ENCODE measurements at places on chromosomes 3 and 15.

DNA sequence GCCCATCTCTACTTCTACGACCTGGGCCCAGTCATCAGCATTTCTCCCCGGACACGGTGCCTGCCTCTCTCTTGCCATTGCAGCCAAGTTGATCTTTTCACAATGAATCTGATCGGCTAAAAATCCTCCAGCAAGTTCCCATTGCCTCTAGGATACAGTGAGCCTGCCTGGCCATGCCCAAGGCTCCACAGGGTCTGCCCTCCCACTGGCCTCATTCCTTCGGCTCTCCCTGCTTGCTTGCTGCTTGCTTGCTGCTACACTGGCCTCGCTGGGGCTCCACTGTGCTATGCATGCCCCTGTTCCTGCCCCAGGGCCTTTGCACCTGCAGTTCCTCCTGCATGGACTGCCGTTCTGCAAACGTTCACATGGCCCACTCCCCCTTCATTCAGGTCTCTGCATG, 2.0 kb downstream of the ABTB1 start:
- no peak for DNase-seq

GRCh38 chr15:51672155-51672687, 9.1 kb upstream of the SCG3 start:
- DNase-seq = no peak

- no peak for DNase-seq
These were observed 618.1 kb downstream of the PYDC2 start for GRCh38 chr3:192079098-192079497.

DNA sequence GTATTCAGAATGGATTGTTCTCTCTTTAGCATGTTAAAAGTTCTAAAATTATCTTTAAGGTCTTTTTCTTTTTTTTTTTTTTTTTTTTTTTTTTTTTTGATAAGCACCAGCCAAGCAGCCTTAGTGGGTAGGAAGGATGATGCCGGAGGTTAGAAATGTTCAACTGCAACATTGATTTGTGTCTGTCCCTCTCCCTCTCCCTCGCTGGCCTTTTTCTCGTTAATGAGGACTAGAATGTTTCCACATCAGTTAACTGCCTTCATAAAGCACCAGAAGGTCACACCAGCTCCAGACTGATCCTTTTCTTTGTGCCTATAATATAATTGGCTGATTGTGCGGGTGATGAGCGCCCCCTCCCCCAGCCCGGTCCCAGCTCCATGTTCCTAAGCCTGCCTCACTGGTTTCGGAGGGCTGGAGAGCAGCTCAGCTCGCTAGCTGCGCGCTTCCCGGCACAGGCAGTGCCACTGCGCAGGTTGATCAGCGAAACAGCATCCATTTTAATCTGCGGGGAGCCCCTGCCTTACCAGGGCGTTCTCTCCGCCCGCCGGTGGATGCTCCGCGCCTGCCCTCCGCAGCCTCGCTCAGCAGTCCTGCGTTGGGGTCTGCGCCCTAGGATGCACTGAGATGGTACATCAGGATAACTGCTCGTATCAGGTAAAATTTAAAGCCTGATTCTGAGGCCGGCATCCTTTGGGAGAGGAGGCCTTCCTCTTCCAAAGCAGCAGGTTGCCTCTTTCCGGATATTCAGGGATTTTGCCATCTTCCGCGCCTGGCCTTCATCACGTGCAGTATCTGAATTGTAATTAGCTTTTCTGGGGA, 148.9 kb upstream of the IL12A start:
- DNase-seq = peak; percentile 92

Measured in G401 (cell line).